Activated CD8-positive, alpha-beta memory T cell treated with anti-CD3 and anti-CD28 coated beads, Interleukin-2, amount 50 U/mL, for 48 hours (primary cell): ENCODE measurements at places on chromosomes 3 and 15.
A peak's percentile ranks its signal among the peaks of the same experiment; 100 is the strongest.

- no peak for DNase-seq
These were observed 646 bp downstream of the HRH1 start for GRCh38 chr3:11154953-11155325.

- no peak for DNase-seq
These were observed 110.4 kb downstream of the LRRC28 start for GRCh38 chr15:99361545-99362185.

DNA sequence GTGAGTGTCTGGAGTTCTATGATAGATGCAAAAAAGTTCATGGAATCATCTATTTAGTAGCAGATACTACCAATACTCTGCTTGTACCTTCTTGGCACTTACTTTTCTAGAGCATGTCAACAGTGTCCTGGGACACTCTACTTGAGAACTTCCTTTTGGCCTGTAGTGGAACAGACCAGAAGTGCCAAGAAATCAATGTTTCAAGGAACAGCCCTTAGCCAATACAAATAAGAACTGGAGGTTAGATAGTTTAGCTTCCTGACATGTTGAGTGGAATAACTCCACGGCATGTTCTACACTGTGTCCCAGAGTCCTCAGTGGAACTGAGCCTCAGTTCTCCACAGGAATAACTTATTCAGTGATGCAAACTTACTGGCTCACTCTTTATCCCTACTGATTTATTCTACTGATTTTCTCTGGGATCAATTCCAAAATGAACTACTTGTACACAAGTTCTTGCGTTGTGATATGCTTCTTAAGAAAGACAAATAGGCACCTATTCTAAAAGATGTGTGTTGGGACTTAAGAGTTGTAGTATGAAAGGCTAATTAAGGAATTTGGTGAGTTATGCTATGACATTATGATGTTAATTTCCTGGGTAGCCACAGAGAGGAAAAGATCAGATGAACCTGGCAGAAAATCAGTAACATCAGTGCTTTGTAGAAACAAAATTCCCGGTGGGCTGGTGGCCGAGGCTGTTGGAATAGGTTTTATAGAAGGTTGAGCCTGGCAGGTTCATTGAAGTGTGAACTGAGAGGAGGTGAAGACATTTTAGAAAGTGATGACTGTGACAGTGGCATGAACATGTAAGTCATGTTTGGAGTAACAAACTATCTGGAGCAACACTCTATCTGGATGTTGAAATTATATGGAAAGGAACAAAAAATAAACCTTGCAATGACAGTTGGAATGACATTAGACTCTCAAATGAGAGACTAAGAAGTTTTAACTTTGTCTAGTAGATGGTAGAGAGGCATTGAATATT is 101.8 kb upstream of the RBMS3 start:
- no peak for DNase-seq

DNA sequence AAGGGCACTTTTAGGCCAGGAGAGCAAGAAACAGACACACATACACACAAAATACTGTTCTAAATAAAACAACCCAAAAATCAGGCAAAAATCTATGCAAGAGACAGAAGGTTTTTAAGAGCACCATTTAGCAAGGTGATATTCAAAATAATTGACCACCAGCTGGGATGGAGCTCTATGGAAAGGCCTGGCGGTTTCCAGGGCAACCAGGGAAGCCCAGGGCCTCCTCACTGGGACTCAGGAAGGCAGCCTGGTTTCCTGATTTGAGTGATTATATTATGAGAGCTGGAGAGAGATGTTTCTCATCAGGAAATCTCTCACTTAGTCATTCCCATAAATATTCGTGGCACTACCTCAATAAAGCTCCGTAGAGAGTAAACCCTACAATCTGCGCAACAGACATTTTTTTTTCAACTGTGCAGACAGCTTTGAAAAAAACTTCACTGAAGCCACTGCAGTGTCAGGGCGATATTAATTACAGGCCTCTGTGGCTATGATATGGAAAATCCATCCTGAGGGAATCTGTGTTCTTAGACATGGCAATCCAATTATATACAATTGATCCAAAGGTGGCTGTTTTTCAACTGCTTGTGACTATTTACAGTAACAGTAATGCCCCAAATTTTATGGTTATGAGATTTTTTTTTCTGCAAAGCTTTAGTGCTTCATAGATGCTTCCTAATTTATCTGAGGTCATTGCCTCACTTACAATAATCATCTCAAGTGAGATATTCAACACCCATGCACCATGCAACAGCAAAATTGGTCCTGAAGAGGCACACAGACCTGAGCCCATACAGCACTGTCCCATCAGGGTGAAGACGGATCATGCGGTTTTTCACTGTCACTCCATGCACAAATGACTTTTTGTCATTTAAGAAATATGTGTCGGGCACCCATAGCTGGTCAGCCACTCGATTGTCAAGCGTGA is 152.1 kb downstream of the GABRB3 start:
- DNase-seq: no peak

DNA sequence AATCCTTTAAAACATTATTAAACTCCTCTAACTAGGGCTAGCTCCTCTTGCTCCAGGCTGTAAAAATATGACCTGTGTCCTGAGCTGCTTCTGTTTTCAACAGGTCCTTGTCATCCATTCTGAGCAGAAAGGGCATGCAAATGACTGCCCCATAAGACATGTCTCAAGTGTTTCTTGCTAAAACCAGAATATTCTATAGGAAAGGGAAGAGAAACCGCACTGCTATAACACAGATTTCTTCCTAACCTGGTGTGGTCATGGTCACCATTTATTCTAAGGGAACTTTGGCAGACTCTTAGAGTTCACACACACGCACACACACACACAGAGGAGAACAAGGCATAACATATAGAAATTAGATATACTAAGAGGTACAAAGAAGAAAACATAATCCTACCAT is 34.2 kb upstream of the B3GNT5 start:
- no peak for DNase-seq

GRCh38 chr3:127723011-127723567 is 50.3 kb downstream of the ABTB1 start:
- DNase-seq: no peak

- peak; percentile 71 for DNase-seq
These were observed 1.3 kb downstream of the CAMK2N2 start for GRCh38 chr3:184259878-184260723.

DNA sequence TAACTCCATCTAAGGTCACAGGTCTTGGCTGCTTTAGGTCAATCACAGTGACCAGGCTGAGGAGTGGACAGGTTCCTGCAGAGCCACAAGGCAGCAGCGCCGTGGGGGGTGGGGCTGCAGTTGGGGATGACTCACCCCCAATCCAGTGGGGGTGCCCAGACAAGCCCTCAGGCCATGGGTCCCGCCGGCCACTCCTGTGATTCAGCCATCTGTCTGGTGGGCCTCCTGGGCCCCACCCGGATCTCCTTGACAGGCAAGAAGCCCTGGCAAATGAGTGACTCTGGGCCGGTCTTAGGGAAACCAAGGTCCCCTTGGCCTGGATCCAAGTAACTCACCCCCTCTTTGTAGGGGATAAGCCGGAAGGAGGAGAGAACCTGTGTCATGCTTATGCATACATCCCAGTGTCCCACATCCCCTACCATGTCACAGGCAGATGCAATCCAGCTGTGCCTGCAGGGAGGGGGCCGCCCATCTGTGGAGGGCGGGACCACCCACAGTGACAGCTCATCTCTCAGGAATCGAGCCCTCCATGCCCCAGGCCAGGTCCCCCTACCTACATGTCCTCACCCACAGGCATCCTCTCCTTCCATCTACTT is 495 bp upstream of the COL7A1 start:
- DNase-seq: no peak

- no peak for DNase-seq
These were observed 13.1 kb upstream of the PLA2G4D start for GRCh38 chr15:42107473-42107872.

DNA sequence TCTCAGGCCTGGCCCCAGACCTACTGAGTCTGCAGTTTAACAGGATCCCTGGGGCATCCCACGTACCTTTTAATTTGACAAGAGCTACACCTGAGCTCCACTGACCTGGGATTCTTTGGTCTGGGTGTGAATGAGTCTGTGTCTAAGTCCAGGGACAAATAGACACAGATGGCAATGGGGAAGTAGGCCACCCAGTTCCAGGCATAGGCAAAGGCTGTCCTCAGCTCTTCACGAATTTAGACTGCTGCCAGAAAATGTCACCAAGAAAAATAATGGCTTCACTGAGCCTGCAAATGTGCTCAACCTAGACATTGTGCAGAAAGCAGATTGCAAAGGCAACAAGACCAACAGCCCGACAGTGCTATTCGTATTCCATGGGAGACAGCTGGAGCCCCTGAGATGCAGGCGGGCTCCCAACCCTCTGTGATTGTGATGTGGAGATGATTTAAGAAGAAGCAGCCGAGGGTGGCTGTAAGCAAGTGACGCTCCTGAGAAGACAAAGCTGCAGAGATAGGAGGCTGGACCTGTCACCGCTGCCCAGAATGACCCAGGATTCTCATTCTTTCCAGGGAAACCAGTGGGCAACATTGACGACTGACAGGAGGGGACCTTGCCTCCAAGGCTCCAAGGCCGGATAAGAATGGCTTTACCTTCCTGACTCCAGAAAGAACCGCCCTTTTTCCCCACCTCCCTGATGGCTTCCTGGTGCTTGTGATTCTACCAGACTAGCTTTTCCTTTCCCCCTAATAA is 39.8 kb upstream of the IREB2 start:
- DNase-seq: no peak

- no peak for DNase-seq
These were observed 61.9 kb downstream of the SMAD3 start for GRCh38 chr15:67127331-67127664.

DNA sequence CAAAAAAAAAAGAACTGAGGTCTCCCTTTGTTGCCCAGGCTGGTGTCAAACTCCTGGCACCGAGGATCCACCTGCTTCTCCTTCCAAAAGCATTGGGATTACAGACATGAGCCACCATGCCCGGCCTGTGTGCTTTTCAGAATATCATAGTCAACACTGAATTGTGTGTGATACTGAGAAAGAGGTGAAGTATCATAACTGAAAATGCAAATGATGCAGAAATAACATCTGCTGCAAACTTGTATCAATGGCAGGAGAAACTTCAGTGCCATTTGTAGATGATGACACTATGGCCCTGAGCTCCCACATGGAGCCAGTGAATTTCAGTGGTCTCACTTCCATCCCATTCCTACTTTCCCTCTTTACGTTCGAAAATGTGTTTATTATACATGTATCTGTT is 21.9 kb downstream of the IL12A start:
- no peak for DNase-seq

DNA sequence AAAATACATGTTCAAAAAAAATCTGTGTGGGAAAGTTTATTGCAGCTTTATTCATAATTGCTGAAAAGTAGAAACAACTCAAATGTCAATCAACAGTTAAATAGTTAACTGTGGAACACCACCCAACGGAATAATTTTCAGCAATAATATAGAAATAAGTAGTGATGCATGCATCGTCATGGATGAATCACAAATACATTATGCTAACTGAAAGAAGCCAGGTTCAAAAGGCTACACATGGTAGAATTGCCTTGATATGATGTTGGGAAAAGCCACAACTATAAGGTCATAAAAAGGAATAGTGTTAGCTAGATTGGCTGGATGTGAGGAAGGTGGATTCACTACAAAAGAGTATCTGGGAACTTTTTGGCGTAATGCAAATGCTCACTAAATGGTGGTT is 82.0 kb downstream of the GMNC start:
- no peak for DNase-seq

GRCh38 chr3:132253262-132253878 is 63.8 kb upstream of the ACP3 start:
- DNase-seq: no peak

DNA sequence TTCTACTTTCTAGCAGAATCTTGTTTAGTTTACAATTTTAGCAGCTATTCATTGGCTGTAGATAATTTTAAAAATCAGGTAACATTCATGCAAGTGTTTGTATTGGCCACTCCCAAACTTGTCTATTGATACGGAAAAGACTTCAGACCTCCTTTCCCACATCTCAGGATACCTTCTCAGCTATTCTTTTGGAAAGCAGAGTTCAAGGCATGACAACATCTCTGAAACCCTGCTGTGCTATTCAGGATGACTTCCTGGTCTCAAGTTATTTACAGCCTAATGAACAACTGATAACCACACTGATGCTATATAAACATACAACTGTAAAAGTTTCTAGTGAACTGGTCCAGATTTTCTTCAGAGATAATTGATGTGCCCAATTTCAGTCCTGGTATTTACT is 55.8 kb downstream of the DZIP3 start:
- DNase-seq: no peak

GRCh38 chr3:159763602-159764489 is 224.8 kb upstream of the IL12A start:
- peak; percentile 80 for DNase-seq

GRCh38 chr3:107992976-107993684 is 97.7 kb downstream of the CD47 start:
- no peak for DNase-seq
